Stimulated activated CD8-positive, alpha-beta memory T cell treated with anti-CD3 and anti-CD28 coated beads, Interleukin-4, amount 100 ng/mL, for 48 hours (primary cell): ENCODE measurements at places on chromosomes 1 and 21.

- no peak for DNase-seq
Measured at GRCh38 chr1:172770071-172770470, 111.2 kb downstream of the FASLG start.

DNA sequence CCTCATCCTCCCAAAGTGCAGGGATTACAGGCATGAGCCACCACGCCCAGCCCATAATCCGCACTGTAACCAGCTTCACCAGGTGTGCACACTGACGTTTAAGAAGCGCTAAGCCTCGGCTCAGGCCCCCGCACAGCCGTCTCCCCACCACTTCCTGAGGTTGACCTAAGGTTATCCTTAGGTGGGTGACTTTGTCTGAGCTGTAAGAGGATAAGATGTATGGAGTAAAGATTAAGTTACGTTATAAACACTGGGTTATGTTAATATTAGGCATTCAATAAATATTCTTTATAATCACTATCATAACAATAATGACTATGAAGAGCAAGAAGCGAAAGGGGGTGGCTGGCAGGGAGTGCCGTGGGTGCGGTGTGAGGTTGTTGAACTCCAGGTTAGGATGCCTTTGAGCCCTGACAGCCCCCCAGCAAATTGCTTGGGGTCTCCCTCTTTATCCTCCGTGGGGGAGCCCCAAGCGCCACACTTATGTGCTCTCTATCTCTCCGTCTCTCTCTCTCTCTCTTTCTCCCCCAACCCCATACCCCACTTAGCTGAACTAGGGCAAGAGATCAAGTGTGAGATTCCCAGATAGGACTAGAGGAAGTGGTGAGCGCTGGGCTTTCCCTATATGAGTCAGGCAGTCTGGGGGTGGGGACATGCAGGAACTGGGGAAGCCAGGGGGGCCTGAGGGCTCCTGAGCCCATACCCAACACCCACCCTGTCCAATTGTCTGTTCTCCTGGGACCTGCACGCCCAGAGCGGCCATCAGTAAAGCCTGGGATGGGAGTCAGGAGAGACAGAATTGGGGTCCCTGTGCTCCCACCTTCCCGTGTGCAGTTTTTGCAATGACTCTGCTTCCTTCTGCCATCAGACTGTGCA is 7.6 kb downstream of the EFHD2 start:
- DNase-seq: peak; percentile 71

GRCh38 chr1:246351721-246352120 is 155.4 kb downstream of the SMYD3 start:
- DNase-seq: no peak

- DNase-seq: no peak
Measured at GRCh38 chr21:44785620-44786335, 15.8 kb downstream of the UBE2G2 start.

GRCh38 chr1:188719735-188720134 is 1757.9 kb downstream of the BRINP3 start:
- DNase-seq: no peak
